ENCODE measurements at places on chromosomes 2 and 18.

GRCh38 chr18:67682516-67682915, 166.0 kb upstream of the DSEL start:
- no peak for DNase-seq

GRCh38 chr2:38620282-38620977, 17.7 kb upstream of the HNRNPLL start:
- DNase-seq: peak; percentile 68

- DNase-seq: no peak
Measured at GRCh38 chr2:214103276-214104001, 307.4 kb upstream of the VWC2L start.

DNA sequence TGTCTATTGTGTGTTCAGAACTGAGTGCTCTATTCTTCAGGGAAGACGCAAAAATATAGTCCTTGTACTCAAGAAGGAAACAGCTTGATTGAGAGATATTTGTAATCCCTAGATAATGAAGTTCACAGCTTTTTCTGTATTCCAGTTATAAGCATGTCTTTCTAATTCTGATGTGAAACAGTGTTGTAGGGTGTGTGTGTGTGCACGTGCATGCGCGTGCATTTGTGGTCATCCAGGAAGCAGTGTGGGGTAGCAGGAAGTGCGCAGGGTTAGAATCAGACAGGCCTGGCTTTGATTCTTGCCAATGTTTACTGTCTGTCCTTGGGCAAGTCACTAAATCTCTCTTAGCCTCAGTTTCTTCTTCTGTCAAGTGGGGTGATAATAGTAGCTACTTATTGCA, 87.9 kb downstream of the NPAS2 start:
- no peak for DNase-seq

DNA sequence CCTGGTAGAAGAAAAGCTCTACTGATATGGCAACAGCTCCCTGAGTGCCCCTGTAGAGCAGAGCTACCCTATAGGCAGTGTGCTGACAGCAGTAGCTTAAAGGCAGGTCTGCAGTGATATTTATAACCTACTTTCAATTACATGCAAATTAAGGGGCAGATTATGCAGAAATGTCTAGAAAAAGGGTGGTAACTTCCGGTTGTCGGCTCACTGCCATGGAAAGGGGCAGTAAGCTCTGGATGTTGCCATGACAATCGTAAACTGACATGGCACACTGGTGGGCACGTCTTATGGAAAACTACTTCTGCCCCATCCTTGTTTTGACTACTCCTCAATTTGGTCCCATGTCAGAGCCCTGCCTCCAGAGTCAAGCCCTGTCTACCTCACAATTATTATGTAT, 2.9 kb upstream of the TYMS start:
- DNase-seq: no peak

DNA sequence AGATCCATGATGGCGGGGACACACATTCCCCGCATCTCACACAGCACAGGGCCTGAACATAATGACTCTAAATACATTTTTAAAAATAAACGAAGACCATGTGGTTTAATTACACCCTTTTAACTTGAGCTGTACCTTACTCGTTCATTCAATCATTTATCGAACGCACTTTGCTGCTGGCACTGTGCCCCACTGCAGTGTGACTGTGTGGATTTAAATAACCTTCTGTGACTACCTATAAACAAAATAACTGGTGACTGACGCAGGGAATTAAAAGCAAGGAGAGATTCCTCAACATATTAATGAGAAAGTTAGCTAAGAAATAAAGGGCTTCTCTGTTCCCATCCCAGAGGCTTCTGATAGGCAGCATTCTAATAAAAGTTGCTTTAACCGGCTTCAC, 10.9 kb upstream of the FZD7 start:
- DNase-seq: no peak

DNA sequence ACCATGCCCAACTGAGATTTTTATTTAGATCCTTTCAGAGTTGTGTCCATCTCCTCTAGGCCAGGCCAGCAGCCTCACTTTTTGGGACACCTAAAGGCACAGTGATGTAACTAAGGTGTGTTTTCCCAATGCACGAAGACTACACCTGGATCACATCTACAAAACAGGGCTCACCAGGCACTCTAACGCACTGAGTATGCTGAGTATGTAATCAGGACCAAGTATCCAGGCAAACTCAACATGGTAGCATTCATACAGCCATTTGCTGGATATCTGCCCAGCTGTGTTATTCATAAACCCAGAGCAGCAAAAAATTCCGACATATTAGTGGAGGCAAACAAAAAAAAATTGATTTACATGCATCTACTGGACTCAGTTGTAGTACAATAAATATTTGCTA, 33.8 kb downstream of the LPIN2 start:
- DNase-seq: peak; percentile 75

GRCh38 chr2:171822525-171823322, 71.3 kb downstream of the SLC25A12 start:
- peak; percentile 13 for DNase-seq

DNA sequence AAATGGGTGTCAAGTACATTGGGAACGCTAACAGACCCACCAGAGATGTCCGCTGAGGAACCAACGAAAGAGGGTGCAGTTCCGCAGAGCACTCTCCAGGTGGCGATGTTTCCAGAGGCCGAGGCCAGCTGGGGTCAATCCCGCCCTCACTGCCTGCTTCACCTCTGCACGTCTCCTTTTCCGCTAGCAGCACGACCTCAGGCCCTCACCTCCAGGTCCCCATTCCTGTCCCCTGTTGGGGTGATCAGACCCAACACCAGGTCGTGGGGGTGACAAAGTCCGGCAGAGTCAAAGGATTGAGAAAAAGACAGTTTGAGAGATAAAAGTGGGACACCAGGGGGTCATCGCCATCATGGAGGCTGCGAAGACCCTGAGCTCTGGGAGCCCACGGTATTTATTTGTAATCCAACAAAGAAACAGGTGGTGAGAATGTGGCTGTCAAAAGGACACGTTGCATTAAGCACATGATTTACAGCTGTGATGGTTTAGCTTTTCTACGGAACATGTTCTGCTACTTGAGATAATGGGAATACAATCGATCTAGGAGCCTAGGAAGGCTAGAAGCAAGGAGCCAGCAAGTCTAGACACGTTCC, 27.3 kb downstream of the ZAP70 start:
- DNase-seq: no peak

GRCh38 chr2:188751816-188752215, 222.4 kb upstream of the COL3A1 start:
- no peak for DNase-seq

GRCh38 chr18:51957001-51957400, 383.0 kb upstream of the DCC start:
- DNase-seq: no peak

GRCh38 chr2:72332720-72333119, 185.1 kb upstream of the CYP26B1 start:
- DNase-seq: no peak

DNA sequence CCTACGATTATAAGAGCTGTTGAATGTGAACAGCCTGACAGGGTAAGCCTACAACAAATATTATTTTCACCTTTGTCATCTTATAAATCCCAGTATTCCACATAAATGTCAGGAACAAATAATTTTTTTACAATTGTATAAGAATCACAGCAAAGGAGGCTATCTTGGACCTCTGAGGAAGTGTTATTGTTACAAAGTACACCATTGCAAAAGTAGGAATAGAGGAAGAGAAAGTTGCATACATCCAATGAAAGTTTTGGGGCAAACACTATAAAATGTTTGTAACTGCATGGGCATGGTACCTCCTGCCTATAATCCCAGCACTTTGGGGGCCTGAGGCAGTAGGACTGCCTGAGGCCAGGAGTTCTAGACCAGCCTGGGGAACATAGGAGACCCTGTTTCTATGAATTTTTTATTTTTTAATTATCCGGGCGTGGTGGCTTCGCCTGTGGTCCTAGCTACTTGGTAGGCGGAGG, 715 bp upstream of the MEMO1 start:
- DNase-seq: no peak

DNA sequence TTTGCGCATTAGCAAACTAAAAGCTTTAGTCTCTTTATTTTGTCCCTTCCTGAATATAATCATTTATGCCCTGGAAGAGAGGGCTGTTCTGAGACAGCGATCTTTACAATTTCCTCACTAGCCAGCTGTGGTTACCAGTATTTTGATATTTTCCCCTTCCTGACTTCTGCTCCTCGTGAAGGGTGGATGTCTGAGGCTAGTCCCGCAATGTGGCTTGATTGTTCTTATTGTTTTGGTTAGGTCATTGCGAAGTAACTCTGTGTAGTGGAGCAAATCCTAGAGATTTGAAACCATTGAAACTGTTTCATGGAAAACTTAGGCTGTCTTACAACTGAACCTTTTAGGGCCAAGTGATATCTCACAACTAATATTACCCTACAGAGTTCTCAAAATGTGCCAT, 2.4 kb downstream of the MRPL33 start:
- DNase-seq: no peak

DNA sequence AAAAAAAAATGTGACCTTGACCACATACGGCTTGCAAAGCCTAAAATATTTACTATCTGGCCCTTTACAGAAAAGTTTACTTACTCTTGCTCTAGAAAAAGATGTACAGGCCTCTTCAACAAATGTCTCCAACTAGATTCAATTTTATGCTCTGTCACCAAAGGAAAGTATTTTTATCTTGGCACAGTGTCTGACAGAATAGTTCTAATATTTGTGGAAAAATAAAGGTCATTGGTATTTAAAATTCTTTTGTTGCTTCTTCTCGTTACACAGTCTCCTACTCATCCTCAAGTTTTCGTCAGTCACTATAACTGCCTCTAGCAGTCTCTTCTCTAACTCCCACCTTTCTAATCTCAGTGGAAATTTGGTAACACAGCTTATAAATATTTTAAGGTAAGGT, 1.4 kb downstream of the RBKS start:
- no peak for DNase-seq

GRCh38 chr18:78642296-78642951, 337.2 kb upstream of the SALL3 start:
- DNase-seq: no peak

GRCh38 chr2:96103187-96103601, 13.2 kb downstream of the ADRA2B start:
- no peak for DNase-seq

DNA sequence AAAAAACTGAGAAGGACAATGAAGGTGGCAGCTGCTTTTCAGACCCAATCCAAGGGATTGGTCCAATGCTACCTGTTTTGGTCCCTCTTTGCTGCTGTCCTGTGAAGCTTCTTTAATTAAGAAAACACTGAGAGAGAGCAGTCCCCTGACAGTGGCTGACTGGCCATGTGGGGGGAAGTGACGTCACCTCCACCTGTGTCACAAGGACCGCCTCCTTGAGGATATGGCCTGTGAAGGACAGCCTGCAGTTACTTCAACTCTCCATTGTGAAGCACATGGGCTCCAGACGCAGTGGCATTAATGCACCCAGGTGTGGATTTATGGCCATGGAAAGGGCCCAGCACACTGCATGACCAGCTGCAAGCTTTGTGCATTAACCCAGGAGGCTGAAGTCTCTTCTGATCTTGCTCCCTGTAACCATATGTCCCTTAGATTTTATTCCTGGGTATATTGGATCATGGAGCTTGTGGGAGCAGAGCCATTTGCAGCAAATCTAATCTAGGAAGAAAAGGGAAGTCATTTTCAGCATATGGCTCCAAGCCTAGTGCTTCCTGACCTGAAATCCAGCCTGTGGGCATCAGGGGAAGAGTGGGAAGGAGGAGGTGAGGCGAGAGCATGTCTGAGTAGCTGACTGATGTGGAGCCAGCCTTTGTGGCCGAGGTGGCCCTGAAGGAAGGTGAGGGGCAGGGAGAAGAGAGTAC, 32.2 kb downstream of the KIF5C start:
- no peak for DNase-seq

DNA sequence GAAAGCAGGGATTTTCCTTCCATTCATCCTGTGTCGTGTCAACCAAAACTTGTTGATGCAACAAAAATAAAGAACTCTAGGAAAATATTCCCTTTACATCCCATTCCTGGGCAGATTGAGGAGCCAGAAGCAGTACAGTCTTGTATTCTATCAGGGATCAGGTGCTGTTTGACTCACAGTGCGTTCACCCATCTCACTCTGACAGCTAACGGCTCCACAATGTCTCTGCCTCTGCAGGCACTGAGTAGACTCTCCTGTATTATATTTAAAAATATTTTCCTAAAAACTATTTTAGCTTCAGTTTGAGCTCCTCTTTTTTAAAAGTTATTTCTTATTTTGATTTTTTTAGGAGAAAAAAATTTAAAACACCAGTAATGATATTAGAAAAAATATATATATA, 600.6 kb upstream of the SALL3 start:
- no peak for DNase-seq

GRCh38 chr2:48756289-48756688, 765 bp upstream of the LHCGR start:
- DNase-seq: no peak

GRCh38 chr2:118805064-118805690, 42.3 kb downstream of the EN1 start:
- DNase-seq: no peak

GRCh38 chr18:60560071-60560470, 187.5 kb upstream of the MC4R start:
- no peak for DNase-seq

- peak; percentile 18 for DNase-seq
Measured at GRCh38 chr2:96538487-96539214, 2.1 kb downstream of the ARID5A start.

GRCh38 chr2:206700156-206700555, 18.0 kb downstream of the DYTN start:
- no peak for DNase-seq

DNA sequence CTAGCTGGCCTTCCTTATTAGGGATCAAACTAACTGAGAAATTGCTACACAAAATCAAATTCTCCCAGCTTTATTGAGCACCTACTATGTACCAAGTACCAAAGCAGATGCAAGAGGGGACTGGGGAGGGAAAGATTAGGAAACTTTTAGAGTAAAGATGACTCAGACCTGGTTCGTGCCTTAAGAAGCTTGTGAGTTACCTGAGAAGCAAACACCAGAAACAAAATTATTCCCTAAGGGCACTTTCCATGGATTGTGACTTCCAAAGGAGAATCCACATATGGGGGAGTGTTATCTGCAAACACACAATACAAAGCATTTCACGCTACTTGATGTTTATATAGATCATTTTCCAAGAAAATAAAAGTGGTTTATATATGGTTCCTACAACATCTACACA, 326.9 kb upstream of the HNRNPA3 start:
- DNase-seq: no peak

DNA sequence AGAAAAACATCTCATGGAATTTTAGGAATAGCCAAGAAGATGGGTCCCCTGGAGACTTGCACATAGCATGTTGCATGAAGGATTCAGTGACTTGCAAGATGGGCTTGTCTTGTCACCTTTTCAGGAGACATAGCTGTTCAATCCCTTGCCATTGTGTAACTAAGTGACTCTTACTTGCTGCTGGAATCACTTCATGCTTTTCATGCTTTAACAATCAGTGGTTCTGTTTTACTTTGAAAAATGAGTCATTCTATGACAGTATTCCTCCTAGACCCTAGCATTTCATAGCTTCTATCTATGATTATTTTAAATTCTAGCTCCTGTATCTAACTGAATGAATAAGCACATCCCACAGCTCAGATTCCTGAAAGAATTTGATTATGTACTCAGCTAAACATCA, 2.8 kb downstream of the KYNU start:
- peak; percentile 52 for DNase-seq

DNA sequence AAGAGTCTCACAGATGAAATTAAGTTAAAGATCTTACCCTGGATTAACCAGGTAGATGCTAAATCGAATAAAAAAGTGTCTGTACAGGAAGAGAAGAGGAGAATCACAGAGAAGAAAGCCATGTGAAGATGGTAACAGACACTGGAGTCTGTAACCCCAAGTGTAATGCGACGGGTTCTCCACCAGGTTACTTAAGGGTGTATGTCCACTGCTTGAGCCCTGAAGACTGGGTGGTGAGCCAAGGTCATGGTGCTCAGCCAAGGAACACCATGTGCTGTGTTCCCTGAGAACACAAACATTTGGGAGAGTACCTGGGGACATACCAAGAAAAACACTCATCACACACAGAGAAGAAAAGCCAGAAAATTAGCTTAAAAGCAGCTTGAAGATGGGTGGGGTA, 8.2 kb upstream of the ACADL start:
- no peak for DNase-seq
